ENCODE measurements at places on chromosomes 11 and 22. TPM values are rescaled to one million over a fixed set of nuclear protein-coding genes. Genes with fewer than 3 reads are reported as not detected.

DNA sequence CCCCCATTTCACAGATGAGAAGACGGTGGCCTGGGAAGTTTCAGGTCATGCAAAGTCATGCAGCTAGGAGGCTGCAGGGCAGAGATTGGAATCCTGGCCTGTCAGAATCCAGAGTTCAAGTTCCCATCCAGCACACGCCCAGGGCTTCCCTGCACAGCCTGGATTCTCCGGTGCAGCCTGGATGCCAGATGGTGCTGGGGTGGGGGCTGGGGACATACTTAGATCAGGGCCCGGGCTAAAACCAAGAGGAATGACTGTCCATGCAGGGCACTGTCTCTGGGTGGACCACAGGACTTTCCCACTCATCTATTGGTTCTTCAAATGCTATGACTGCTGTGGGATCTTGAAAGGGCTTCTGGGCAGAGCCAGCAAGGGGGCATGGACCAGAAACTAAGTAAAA, 24.6 kb downstream of the LMO1 start:
- no peak for DNase-seq

DNA sequence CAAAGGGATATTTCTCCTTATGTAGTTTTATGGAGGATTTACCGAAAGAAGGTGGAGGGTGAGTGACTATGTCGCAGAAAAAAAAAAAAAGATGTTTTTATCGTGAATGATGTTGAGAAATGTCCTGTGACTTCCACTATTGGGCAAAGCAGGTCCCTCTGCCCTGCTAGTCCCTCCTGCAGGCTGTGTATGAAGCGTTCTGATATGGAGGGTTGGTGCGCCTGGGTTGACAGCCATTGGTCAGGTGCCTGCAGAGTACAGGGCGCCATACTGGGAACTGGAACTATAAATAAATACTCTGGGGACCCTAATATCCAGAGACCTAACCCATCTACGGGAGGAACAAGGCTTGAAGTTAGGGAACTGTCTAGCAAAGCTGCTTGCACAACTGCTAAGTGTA, 1.5 kb downstream of the IL17RA start:
- no peak for DNase-seq

- DNase-seq: no peak
Measured at GRCh38 chr22:26952451-26953011, 295.1 kb downstream of the MIAT start.

- DNase-seq: no peak
Measured at GRCh38 chr22:48316257-48317250, 1511.1 kb downstream of the BRD1 start.

- DNase-seq: peak; percentile 69
Measured at GRCh38 chr22:37254209-37254866, 10.3 kb upstream of the RAC2 start.

JAM3 gene
- total RNA-seq: 49.1 TPM

DNA sequence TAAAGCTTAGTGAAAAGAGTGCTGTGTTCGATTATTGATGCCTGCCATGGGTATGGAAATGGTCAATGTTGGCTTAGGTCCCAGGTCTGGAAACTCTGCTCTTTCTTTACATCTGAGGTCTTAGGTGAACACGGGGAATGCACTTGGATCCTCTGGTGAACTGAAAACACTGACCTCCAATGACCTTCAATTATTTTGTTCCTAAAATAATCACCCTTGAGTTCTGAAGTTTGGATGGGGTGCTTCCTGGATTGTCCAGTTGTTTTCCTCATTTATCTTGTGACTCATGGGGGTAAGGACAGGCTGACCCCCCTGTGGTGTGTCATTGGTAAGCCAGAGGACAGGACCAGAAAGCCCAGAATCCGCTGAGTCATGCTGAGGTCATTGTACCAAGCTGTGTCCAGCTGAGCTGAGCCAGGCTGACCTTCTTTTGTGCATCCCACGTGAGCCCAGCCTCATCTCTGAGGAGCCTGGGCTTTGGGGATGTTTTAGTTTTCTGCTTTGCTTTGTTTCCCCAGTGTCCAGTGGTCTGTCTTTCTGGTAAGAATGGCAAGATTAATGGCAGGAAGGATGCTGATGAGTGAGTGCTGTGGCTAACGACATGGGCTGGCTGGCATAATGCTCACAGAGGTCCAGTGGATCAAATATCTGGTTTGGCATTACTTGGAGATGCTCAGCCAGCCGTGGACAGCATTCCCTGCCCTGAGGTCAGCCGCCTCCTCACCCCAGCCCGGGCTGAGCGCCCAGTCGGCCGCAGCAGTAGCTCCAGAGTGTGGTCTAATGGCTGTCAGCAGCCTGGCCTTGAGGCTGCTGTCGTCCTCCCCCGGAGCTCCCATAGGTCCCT, 35.6 kb downstream of the AMPD3 start:
- DNase-seq: peak; percentile 100

KCNJ5 gene
- total RNA-seq: not detected

GRCh38 chr11:86205421-86206336, 38.9 kb upstream of the EED start:
- peak; percentile 21 for DNase-seq

DNA sequence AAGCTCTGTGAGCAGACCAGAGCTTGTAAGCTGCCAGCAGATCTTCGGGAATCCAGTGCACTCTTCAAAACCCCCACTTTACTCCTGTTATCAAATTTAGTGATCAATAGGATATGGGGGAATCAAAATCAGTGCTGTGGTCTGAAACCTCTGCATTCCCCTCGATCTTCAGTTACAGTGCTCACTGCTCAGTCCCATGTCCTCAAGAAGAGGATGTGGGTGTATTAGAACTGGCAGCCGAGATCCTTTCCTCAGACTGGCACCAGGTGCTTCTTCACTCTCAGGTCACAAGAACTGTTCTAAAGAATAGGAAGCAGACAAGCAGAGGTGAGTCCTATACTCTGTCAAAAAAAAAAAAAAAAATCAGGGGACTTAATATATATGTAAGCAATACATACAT, 15.3 kb upstream of the MAML2 start:
- no peak for DNase-seq

- DNase-seq: no peak
Measured at GRCh38 chr11:96112192-96113128, 188.6 kb upstream of the MTMR2 start.

DNA sequence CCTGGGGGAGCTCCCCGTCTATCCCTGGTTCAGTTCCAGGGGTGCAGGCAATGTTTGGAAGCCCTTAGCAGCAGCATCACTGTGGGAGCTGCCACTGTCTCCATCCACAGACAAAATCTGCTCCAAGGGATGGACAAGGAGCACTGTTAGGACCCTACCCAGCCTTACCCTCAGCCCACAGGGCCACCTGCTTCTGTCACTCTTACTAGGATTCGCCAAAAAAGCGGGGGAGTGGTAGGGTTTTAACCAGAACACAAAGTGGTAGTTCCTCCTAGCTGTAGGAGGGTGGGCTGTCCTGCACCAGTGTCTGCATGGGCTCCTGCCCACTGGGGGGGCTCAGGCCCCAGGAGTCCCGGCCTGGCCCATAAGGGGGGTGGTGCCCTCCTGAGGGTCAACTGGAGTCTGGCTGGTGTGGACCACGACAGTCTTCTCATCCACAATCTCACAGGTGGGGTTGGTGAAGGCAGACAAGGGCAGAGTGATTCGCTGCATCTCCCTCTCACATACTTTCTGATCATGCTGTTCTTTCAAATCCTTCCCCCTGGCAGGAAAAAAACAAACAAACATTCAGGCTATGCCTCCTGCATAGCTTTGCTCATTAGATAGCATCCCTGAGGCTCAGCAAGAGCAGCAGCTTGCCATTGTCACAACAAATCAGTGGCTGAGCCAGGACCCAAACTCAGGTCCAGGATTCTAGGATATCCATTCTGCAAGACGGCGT, 9.4 kb downstream of the PIK3IP1 start:
- no peak for DNase-seq

GRCh38 chr11:36161572-36161971, 127.7 kb downstream of the COMMD9 start:
- DNase-seq: no peak

SLC22A9 gene
- not detected for total RNA-seq

SPON1 gene
- total RNA-seq: 0.10 TPM

DNA sequence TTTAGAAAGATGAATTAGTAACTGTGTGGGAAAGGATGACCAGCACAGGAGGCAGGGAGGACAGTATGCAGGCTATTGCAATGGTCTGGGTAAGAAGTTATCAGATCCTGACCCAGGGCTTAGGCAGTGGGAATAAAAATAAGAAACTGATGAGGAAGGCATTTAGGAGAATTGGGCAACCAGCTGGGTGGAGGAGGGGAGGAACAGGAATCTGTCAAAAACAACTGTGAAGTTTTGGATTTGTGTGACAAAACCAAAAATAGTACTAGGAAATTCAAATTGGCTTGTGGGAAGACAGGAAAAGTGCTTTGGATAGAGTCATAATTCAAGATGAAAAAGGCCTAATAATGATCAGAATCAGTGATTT, 27.9 kb downstream of the MMP13 start:
- DNase-seq: no peak

DNA sequence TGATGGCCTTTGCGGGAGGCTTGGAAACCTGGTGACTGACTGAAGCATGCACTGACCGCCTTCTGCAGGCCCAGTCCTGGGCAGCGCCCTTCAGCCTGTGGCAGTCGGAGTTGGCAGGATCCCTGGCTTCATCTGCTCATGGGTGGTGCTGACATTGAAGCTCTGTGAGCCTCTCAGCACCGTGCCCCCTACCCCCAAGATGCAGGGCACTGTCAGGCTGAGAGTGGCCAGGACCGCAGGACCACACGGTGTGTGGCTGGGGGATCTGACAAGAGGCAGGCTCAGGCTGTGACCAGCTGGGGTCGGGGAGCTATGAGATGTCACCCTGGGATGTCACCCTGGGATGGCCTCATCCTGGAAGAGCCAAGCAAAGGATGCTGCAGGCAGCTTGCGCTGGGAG, 32.7 kb downstream of the TBC1D22A start:
- DNase-seq: no peak

FAM227A gene
- total RNA-seq: 1.3 TPM

GRCh38 chr11:1090600-1091331, 16.1 kb downstream of the MUC2 start:
- DNase-seq: no peak

DNA sequence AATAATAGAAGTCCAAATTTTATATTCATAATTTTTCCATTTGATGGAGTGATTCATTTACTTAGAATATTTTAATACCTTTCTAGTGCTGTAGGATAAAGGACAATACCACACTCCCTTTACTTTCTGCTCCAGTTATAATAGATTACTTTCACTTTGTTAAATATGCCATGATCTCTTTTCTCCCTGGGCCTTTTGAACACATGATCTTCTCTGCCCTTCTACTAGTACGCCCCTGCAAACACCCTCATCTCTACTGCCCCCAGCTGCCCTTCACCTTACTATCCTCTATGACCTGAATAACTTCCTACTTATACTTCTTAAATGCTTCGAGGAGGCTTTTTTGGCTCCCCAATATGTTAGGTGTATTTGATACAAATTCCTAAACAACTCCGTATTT, 177.3 kb downstream of the GUCY1A2 start:
- peak; percentile 3 for DNase-seq

ASCC2 gene
- 26.2 TPM for total RNA-seq

DNA sequence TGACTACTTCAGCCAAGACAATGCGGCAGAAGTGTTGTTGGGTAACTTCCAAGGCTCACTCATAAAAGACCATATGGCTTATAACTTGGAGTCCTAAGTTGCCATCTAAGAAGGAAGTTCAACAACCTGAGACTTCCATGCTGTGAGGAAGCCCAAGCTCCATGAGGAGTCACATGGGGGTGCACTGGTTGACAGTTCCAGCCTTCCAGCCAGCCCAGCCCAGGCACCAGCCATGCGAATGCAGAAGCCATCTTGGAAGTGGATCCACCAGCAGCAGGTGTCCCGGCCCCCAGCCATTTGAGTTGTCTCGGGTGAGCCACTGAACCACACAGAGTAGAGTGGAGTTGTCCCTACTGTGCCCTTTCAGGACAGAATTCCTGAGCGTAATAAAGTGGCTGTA, 32.8 kb upstream of the WNT7B start:
- DNase-seq: no peak

DNA sequence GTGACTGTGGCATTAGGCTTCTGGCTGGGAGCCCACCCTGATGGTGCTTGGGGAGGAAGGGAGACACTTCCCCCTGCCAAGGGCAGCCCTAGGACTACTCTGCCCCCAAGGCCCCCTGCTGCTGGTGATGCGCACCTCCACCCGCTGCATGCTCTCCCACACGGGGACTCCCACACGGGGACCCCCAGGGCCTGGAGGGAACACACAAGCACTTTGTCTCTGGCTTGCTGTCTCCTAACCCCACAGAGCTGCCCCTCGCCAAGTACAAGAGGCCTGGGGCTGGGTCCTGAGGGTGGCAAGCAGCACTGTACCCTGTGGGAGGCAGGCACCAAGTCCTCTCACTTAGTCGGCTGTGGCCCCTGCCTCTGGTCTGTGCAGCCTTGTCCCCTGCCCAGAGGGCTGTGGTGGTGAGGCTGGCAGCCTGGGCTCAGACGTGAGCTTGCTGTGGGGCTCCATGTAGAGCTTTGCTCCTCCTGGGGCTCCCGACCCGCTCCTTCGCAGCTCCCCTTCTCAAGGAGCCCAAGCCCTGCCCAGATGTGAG, 7.9 kb downstream of the LRRC75B start:
- DNase-seq: no peak

CASP1 gene
- total RNA-seq: 16.6 TPM

DNA sequence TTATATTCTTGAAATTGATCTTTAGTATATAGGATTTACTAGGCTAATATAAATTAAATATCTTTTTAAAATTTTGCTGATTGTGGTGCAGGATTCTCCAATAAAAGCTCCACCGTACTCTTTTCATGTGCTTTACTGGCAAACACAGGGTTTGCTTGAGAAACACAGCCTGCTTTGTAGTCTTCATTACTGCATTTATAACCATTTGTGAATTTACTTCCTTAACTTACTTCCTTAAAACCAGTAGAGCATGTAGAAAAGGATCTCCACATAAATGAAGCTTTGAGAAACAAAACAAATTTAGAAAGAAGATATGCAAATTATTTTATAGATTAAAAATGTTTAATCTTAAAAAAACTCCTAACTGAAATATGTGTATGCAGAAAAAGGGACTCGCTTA, 28.8 kb downstream of the SWAP70 start:
- no peak for DNase-seq
